GM04504 (cell line): ENCODE measurements at places on chromosomes 2 and 18.

- no peak for DNase-seq
These were observed 182.2 kb upstream of the STON1 start for GRCh38 chr2:48347712-48348111.

GRCh38 chr2:42328148-42328833 is 32.7 kb downstream of the COX7A2L start:
- no peak for DNase-seq

DNA sequence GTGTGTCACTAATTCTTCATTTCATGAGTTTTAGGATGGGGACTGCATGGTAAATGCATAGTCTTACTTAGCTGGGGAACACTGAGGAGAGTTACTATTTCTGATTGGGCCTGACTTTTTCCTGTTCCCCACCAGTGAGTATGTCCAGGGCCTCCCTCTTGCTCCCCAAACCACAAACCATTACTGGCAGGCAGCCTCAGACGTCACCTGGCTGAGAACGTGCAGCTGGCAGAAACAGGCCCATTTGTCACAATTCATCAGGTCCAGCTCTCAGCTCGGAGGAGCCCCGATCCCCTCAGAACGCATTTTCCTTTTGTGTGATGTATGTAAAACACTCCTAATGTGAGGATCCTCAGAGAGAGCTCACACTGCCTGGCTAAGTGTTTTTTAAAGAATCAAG is 71.7 kb upstream of the SIX3 start:
- no peak for DNase-seq

GRCh38 chr18:7940971-7941370 is 373.9 kb downstream of the PTPRM start:
- no peak for DNase-seq

DNA sequence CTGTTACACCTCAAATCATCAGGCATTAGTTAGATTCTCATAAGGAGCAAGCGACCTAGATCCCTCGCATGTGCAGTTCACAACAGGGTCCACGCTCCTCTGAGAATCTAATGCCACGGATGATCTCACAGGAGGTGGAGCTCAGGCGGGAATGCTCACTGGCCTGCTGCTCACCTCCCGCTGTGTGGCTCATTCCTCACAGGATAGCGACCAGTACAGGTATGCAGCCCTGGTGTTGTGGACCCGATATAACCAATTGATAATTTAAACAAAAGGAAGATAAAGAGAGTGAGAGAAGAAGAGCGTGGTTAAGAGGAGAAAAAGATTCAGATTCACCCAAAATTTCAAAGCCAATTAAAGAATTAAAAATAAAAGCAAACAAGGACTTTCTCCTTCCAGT is 20.8 kb downstream of the TLK1 start:
- DNase-seq: no peak

DNA sequence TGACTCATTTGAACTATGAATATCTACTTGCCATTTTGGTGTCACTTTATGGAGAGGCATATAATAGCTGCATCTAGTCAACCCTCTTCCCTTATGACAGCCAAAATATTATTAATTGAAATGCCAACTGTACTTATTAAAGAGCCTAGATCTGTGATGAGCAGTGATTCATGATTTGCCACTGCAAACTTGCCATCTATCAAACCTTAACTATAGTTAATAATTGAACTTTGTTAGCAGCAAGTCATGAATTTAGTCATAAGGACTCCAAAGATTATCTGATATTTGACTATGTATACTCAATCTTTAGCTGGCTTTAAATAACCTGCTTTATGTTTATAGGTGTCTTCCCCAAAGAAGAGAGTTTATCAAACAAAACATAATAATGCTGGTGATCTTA is 116.4 kb upstream of the VWC2L start:
- no peak for DNase-seq

- DNase-seq: no peak
These were observed 92.9 kb downstream of the ACKR3 start for GRCh38 chr2:236662231-236663185.

DNA sequence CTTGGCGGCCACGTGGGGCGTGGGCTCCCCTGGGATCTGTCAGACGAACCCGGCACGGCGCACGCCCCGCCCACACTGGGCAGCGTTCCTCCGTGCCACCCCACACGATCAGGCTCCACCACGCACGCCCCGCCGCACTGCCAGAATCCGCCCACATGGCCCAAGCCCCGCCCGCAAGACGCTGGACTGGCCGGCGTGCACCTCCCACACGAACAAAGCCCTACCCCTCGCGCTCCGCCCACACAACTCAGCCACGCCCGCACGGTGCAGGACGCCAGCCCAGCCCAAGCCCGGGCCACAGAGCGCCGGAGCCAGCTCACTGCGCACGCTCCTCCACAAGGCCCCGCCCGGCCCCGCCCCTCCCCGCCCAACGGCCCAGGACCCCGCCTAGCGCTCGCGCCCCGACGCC is 555 bp downstream of the TMEM18 start:
- peak; percentile 98 for DNase-seq

GRCh38 chr2:204795156-204795555 is 249.9 kb downstream of the PARD3B start:
- no peak for DNase-seq

DNA sequence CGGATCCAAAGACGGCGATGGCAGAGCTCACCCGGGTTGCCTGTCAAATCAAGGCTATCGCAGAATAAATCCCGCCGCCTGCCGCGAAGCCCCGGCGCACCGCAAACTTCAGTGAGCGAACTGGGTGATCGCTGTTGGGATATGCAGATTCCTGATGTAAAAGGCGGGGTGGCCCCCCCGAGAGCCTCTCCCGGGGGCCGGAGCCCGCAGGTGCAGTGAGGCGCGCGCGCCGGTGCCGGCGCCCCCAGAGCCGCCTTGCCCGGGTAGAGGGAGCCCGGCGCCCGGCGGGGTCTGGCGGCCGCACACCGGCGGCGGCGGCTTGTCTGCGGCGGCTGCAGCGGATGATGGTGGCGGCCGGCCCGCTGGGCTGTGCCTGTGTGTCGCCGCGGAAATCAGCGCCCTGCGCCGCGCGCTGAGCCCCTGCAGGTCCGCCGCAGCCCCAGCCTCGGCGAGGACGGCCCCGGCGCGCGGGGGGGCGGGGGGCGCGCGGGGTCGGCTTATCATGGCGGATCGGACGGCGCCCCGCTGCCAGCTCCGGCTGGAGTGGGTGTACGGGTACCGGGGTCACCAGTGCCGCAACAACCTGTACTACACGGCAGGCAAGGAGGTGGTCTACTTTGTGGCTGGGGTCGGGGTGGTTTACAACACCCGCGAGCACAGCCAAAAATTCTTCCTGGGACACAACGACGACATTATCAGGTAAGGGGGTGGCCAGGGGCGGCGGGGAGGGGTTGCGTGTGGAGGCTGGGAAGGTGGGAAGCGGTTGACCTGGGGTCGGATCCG is 1.3 kb downstream of the EML6 start:
- no peak for DNase-seq

DNA sequence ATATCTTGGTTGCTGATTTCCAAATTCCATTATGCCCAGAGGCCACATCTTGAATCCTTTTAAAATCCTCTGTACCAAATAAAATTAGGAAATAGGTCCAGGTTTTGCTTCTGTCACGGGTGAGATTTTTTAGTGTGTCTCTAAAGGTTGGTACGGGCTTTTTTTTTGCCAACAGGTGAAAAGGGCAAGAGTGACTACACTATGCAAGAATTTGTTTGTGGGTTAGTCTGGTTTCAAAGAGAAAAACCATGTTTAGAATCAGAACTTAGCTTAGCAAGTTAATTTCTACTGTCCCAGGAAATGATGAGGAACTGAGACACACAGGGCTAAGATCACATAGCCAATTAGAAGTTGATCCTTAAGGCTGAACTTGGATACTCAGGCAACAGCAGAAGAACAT is 41.7 kb downstream of the POLR1A start:
- DNase-seq: no peak

- no peak for DNase-seq
These were observed 14.8 kb upstream of the PROC start for GRCh38 chr2:127403460-127403859.

DNA sequence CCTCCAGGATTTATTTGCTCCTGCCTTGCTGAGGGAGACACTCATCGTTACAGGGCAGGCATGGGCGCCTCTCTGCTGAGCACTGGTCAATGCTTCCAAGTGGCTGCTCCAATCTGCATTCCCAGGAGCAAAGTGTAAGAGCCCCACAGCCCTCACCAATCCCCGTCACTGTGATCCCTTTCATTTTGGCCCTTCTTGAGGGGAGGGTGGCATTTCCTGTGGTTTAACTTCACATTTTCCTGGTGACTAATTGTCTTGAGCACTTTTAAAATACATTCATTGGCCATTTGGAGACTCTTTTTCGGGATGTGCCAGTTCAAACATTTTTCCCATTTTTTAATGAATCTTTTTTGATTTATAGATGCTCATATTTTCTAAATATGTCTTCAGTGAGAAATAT is 33.0 kb downstream of the TPO start:
- DNase-seq: no peak

DNA sequence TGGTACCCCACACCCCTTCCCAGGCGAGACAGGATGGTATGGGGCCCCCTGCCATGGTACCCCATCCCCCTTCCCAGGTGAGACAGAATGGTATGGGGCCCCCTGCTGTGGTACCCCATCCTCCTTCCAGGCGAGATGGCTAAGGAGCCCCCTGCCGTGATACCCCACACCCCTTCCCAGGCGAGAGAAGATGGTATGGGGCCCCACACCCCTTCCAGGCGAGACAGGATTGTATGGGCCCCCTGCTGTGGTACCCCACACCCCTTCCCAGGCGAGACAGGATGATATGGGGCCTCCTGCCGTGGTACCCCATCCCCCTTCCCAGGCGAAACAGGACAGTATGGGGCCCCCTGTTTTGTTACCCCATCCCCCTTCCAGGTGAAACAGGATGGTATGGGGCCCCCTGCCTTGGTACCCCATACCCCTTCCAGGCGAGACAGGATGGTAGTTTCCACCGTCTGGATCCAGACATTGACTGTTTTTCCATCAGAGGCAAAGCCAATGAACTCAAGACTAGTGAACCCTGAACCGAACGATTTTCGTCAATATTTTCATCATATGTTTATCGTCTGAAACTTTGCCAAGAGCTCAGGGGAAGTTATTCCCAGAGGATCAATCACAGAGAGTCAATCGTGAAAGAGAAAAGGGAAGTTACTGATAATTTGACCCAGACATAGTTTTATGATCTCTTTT is 75.0 kb downstream of the MYCN start:
- no peak for DNase-seq

- no peak for DNase-seq
These were observed 60.4 kb upstream of the SLC8A1 start for GRCh38 chr2:40512256-40512655.

DNA sequence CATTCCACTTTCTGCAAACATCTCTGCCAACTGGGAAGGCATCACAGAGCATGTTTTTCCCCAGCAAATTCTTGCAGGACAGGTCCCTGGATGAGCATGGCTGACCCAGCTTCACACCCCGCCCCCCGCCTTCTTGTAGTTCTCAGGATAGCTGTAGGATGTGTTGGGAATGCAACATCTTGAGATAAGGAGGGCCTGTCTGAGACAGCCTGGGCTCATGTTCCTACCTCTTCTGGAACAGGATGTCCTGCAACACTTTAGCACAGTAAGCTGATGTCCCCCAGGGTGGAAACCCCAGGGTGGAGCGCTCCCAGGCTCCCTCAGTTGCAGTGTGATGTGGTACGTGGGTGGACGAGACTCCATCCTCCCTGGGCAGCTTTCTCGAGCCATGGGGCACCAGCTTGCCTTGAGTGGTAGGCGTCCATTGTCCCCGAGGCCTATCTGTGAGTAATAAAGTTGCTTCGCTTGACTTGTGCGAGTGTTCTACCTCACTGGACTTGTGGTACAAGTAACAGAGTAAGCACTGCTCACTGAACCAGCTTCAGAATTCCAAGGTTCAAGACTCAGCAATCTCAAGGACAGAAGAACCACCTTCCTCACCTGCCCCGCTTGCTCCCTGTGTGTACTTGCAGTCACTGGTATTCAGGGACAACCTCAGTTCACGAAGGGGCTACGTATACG is 48.6 kb downstream of the EMX1 start:
- DNase-seq: no peak

DNA sequence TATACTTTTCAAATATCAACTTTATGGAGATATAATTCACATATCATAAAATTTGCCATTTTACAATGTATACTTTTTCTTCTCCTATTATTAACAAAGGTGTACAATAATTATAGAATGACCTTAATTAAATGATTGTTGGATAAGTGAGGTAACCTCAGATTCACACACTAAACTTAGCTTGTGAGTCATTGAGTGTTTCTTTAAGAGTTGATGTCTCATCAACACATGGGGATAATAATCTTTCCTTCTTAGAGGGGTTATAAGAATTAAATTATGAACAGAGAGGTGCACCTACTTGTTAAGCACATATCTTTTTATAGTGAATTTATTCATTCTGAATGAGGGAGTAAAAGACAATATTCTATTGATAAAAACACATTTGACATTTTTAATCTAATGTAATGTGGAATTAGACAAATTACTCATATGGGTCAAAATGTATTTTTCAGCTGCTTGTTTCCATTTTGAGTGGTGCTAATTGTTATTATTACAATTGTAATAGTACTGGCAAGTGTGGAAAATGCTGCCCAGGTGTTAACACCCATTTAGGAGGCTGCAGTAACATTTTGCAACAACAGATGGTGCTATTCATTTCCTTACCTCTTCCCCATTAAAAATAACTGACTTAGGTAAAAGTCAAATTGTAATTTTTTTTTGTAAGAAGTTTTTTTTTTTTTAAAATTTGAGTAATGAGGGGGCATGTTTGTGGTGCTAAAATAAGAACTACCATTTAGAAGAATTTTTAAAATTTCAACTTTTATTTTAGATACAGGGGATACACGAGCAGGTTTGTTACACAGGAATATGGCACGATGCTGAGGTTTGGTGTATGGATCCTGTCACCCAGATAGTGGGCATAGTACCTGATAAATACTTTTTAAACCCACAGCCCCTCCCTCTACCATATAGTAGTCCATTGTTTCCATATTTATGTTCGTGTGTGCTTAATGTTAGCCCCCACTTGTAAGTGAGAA is 32.1 kb upstream of the DYNAP start:
- DNase-seq: peak; percentile 1

- no peak for DNase-seq
These were observed 304.4 kb downstream of the CCDC178 start for GRCh38 chr18:33135951-33136660.

GRCh38 chr18:8389391-8390340 is 219.6 kb upstream of the RAB12 start:
- DNase-seq: peak; percentile 40

GRCh38 chr18:54690198-54690597 is 99.2 kb downstream of the DYNAP start:
- DNase-seq: no peak

DNA sequence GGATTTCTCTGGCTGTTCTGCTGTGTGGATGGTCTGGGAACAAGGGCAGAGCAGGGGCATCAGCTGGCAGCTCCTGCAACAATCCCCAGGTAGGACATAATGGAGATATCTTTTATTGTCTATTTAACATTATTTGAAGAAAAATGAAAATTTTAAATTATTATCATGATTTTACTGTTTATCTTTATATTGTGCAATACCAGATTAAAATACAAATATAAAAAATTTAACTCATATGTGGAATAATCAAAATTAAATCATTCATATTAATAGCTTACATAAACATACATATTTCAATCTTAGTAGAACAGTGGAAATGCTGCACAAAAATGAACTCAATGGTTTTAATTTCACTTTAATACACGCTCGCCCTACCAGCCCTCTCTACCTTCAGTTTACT is 70.6 kb upstream of the FAM110C start:
- no peak for DNase-seq
